ENCODE measurements at places on chromosomes 2 and 18. TPM values are rescaled to one million over a fixed set of nuclear protein-coding genes. Genes with fewer than 3 reads are reported as not detected.

GRCh38 chr2:656676-657075, 20.5 kb downstream of the TMEM18 start:
- DNase-seq: no peak

DNA sequence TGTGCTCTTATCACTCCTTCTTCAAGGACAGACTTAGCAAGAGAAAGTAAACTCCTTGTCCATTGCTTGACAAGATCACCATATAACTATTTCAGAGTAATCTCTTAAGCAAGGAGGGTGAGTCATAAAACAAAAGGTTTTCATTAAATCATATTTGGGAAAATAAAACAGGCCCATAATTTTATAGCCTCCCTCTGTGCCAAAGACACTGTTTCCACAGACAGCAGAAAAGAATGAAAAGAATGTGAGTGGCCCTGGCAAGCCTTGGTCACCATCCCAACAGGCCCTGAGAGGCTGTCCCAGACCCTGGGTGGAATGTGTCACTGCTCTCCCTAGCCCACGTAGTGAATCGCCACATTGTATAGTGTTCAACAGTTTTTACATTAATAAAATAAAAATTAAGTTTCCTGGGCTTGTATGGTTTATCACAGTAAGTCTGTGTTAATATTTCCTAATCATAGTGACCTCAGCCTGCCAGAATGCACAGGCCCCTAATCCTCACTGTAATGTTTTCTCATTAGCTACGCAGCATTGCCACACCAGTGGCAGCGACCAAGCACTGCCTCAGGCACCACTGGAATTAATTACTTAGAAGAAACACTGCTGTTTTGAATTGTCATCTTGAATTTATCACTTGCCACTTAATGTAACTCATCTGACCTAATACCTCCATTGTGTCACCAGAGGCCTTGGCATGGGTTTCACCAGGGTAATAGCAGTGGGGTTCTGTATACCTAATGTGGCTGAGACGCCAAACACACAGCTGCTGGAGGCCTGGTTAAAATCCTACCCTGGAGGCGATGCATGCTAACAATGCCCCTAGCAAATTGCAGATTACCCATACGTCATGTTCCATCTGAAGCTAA, 401.9 kb downstream of the LNPK start:
- peak; percentile 64 for DNase-seq

ITPRIPL1 gene
- 0.63 TPM for total RNA-seq

GRCh38 chr18:55419132-55419946, 168.7 kb downstream of the TCF4 start:
- DNase-seq: no peak

RGPD4 gene
- total RNA-seq: not detected

ARHGAP28 gene
- 26.5 TPM for total RNA-seq

DNA sequence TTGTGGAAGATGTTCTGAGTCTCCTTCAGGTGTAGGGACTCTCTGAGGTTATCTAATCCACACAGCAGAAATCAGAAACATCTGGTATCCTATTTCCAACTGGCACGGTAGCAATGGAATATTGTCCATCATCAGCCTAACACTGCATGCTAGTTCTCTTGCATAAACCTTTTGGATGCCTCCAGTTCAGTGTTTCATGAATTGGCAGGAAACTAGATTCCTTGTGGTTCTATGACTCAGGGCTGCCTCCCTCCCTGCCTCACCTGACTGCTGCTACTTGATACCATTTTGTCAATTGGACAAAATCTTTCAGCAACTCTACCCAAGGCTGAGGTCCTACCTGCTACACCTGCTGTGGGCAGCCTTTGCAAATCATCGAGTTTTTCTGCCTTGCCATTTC, 130.9 kb downstream of the TPGS2 start:
- DNase-seq: no peak

GRCh38 chr18:48888773-48889080, 62.0 kb downstream of the SMAD7 start:
- no peak for DNase-seq

DNA sequence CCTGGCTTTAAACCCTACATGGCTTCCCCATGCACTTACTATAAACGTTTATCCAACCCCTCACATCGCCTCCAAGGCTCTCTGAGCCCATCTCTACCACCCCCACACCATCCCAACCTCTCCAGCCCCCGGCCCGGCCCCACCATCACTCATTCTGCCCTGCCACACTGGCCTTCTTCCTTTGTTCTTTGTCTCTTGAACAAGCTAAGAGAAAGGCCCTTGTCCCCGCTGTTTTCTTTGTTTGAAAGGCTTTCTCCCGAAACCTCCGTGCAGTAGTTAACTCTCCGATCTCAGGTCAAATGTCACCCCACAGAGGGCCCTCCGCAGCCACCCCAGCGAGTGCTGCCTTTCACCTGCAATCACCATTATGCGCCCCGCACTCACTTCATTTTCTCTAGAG, 100.4 kb downstream of the AFF3 start:
- DNase-seq: no peak

LYPD6B gene
- not detected for total RNA-seq

- no peak for DNase-seq
Measured at GRCh38 chr2:43136011-43136799, 90.2 kb downstream of the ZFP36L2 start.

ORMDL1 gene
- total RNA-seq: 99.8 TPM

MARCHF4 gene
- total RNA-seq: 0.15 TPM

DNA sequence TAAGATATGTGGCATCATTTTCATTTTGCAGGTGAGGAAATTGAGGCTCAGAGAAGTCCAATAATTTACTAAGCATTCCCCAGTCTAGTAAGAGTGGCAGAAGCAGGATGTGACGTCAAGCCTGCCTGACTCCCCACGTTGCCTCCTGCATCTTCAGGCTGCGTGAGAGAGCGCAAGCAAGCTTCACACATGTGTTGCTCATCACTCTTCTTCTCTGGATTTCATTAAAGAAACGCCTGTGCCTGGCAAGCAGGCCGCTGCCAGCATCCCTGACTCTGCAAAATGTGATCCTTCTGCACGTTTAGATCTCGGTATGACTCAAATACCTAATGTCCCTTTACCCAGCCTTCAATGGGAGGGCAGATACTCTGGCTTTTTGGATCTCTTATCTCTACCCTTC, 96.8 kb downstream of the PRKCE start:
- no peak for DNase-seq

GRCh38 chr2:180472133-180472532, 465.0 kb upstream of the CWC22 start:
- DNase-seq: no peak

DNA sequence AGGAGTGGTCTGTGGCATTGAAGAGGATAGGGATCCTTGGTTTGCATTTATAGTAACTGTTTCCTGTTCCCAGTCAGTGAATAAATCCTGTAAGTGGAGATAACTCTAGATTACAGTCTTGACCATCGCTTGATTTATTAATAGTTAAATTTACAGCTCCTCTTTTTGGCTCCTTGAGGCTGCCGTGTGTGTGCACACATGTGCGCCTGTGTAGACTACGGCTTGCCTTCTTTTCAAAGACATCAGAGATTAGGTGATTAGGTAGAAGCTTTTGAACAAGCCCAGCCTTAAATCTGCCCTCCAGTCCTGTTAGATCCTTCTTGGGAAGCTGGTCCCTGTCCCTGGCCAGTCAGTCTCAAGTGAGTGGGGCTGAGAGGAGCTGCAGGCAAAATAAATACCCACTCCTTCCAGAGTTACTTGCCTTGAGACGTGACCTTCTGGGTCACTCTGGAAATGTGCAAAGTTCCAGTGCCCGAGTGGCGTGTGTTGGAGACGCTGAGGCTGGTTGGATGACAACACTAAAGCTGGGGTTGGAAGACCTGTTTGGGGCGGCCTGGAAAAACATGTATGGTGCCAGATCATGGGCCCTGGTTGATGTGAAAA, 32.0 kb downstream of the TCF7L1 start:
- no peak for DNase-seq

DNA sequence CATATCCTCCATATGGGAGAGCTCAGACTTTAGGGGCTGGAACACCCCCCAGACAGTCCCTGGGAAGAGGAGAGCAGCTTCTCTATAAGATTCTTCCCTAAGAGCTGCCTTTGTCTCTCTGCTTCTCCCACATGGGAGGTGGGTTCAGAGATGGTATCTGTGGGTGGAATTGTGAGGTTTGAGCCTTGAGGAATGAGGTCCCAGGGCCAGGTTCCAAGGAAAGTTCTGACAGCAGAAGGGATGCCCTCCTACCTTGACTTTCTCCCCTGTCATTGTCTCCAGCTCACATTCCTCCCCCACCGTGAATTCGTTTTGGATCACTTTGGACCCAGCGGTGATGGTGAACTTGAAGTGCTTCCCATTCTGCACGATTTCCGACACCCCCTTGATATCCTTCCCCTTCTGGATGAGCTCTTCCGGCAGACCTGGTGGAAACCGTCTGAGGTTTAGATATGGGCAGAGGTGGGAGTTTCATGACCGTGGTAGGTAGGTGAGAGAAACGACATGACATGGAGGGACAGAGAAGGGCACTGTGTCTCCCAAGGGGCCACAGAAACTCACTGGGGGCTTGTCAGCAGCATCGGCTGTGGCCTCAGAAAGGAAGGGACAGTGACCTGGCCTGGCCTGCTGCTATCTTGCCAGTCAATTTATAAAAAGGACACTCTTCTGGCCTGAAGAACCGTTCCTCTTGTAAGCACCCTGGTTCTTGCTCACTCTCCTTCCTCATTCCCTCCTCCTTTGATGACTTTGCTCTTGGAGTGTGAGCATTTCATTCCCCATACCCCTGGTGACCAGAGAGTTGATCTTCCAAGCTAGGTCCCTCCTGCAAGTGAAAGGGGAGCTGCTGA, 1.7 kb downstream of the FABP1 start:
- no peak for DNase-seq

DNA sequence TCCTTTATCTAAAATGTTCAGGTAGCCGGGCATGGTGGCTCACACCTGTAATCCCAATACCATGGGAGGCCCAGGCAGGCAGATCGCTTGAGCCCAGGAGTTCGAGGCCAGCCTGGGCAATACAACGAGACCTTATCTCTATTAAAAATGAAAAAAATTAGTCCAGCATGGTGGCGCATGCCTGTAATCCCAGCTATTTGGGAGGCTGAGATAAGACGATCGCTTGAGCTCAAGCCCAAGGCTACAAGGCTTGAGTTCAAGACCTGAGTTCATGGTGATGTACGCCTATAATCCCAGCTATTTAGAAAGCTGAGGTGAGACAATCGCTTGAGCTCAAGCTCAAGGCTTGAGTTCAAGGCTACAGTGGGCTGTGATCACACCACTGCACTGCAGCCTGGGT, 45.6 kb upstream of the GPR75 start:
- no peak for DNase-seq

DNA sequence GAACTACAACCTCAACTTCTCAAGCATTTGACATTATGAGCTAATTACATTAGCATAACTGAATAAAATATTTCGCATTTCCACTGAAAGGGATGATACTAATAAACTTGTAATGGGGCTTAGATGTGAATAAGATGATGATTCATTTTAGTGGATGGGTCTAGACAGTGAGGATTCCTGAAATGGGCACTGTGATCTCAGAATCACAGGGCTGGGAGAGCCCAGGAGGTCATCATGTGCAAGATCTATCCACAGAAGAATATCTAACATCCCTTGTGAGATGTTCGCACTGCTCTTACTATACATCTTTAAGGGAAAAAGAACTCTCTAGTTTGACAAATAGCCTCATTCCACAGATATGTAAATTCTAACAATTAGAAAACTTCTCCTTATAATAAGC, 245.7 kb downstream of the DYM start:
- DNase-seq: no peak

LBX2 gene
- total RNA-seq: 2.6 TPM

DNA sequence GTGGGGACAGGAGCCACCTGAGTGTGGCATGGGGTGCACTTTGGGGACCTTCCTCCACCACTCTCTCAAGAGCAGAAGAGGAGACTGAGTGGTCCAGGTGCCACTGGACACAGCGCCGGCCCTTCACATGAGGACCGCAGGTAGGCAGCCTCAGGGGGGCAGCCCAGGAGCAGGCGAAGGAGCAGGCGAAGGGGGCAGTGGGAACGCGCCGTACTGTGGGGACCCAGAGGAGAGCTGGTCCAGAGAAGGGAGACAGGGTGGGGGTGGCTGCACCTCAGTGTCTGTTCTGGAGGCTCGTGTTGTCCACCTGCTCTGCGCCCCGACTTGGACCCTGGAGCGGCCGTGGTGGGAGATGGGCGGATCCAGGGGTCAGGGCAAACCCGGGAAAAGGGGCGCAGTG, 55.0 kb downstream of the AQP12A start:
- no peak for DNase-seq

GRCh38 chr2:71856773-71857525, 290.7 kb downstream of the CYP26B1 start:
- DNase-seq: peak; percentile 13

GRCh38 chr2:112829961-112830681, 6.5 kb downstream of the IL1B start:
- DNase-seq: no peak

DNA sequence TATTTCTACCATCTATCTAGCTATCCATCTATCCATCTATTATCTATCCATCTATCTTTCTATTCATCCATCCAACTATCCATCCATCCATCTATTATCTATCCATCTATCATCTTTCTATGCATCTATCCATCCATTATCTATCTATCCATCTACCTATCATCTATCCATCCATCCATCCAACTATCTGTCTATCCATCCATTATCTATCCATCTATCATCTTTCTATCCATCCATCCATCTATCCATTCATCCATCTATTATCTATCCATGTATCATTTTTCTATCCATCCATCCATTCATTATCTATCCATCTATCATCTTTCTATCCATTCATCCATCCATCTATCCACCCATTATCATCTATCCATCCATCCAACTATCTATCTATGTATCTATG, 24.6 kb upstream of the ZNF407 start:
- no peak for DNase-seq

DNA sequence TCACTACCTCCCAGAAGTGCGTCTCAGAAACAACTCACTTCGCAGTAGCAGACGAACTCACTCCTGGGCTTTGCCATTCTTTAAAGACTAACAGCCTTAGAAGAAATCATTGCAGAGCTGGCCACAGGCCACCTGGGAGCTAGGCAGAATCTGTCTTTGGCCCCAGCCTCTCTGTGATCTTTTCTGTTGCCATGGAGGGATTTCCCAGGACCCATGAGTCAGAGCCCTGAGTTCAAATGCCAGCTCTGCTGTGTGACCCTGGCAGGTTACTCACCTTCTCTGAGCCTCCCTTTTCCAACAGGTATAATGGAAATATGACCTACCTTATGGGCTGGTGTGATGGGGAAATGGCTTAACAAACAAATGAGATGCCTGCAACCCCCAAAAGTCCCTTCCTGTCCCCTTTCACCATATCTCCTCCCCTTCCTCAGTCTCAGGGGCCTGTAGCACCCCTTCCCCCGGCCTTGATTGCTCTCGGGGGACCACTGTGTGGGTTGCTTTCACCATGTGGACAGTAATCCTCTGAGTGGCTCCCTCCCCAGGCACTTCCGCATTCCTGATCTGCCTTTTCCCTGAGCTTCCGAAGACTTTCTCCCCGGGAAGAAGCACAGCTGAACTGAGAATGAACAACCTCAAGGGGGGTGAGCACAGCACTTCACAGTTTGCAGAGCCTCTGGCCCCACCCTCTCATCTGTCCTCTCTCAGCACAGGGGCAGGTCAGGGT, 34.0 kb upstream of the SLC66A3 start:
- no peak for DNase-seq

GRCh38 chr18:10299643-10300042, 154.8 kb upstream of the APCDD1 start:
- no peak for DNase-seq

TLX2 gene
- total RNA-seq: not detected
